Activated T-cell treated with anti-CD3 and anti-CD28 coated beads for 48 hours (primary cell): ENCODE measurements at places on chromosomes 1 and 21.

GRCh38 chr1:244865028-244865371, 657 bp upstream of the HNRNPU start:
- DNase-seq = no peak

GRCh38 chr1:167533851-167534300, 15.5 kb upstream of the CD247 start:
- DNase-seq = peak; percentile 49

- DNase-seq = no peak
Observed at GRCh38 chr1:41277371-41277975, 35.4 kb upstream of the SCMH1 start.

GRCh38 chr1:37811027-37811655, 3.1 kb upstream of the YRDC start:
- peak; percentile 60 for DNase-seq

DNA sequence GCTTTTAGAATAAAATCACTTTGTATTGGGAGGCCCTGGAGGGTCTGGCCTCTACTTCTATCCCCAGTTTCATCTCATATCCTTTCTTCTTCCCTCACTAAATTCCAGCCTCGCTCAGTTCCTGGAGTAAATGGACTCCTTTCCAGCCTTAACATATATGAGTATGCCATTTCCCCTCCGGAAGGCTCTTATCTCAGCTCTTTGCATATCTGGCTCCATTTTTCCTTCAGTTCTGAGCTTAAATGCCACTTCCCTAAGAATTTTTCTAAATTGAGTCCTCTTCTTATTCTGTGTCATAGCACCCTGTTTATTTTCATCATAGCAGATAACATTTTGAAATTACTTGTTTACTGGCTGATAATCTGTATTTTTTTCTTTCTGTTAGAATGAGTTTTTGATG, 20.2 kb upstream of the DUSP10 start:
- no peak for DNase-seq

DNA sequence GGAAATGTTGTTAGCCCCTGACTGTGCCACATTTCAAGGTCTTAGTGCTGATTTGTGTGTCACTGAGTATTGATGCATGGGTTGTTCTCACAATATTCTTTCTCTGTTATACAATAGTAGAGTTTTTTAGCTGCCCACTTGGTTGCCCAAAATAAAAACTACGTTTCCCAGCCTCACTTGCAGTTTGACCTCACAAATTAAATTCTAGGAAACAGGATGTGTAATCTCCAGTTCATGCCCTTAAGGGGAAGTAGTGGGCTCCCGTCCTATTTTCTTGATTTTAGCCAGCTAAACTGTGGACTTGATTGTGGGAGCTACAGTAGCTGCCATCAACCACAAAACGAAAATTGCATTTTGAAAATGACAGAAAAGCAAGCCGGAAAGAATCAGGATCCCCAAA, 27.3 kb upstream of the LAMC1 start:
- no peak for DNase-seq

DNA sequence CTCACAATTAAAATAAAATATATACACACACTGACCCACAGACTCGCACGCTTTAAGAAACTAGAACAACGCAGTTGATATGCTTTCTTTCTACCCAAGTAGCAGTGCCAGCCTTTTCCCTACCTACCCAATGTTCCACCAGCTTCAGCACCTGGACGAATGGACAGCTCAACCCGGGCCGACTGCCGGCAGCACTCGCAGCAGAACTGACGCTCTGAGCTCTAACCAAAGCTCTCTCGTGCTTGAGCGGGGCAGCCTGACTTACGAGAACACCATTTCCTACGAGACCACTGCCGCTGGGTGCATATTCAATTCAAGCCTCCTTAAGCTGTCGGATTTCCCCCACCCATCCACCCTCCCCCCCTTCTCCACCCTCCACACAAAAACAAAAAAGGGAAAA, 127.4 kb upstream of the DPYD start:
- peak; percentile 64 for DNase-seq

DNA sequence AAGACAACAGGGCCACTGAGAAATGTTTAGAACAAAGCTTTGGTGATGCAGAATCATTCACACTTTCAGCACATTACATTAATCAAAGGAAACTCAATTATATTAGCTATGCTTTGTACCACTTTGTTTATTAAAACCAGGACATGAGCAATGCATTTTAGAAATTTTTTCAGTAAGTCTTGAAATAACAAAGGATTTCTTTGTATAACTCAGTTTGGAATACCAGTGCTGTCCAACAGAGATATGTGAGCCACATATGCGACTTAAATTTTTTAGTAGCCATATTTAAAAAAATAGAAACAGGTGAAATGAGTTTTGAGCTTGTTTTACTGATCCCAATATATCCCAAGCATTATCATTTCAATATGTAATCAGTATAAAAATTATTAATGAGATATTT, 18.8 kb upstream of the F3 start:
- no peak for DNase-seq

- DNase-seq = no peak
Observed at GRCh38 chr1:188615321-188615720, 1786.6 kb downstream of the PLA2G4A start.

- no peak for DNase-seq
Observed at GRCh38 chr1:150021191-150021694, 10.7 kb upstream of the OTUD7B start.

DNA sequence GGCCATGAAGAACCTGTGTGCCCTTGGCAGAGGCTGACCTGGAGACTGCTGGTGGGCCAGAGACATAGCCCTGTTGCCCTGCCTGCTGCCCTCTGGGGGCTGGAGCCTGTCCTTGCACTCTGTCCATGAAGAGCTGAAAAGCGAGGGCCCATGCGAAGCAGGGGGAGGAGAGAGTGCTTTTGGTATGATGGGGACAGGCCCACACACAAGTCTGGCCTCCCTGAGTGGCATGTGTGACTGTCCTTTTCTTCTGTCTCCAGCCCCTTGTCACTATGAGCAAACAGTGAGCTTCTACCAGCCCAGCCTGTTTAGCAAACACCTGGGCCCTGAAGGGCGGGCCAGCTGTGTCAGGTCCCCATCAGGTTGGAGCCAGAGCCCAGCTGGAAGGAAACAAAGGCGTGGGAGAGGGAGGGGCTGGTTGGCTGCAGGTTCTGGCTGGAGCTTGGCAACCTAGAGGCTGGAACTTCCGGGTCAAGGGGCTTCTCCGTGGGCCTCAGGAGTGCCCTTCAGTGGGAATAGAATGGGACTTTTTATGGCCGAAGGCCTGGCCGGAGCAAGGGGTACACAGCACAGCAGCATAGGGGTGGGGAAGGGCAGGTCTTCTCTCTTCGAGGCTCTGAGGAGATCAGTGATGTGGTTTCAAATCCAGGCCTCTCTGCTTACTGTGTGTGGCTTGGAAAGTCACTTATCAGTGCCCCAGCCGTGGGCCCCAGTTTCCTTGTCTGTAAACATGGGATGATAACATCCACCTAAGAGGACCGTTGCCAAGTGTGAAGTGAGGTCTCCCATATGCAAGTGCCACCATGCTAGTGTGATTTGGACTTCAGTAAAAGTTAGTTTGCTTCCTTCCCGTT, 14.3 kb downstream of the QSOX1 start:
- DNase-seq = peak; percentile 27

DNA sequence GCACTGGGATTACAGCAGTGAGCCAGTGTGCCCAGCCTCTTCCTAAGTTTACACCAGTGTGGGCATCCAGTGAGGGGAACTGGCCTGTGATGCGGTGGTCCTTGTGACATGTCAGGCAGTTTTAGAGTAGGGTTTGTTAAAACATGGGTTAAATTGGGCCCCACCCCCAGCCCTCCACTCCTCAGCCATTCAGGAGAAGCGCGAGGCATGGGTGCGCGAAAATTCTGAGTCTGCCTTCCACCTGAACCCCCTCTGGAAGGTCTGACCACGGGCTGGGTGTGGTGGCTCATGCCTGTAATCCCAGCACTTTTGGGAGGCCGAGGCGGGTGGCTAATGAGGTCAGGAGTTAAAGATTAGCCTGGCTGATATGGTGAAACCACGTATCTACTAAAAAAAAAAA, 51.7 kb downstream of the SKI start:
- no peak for DNase-seq

DNA sequence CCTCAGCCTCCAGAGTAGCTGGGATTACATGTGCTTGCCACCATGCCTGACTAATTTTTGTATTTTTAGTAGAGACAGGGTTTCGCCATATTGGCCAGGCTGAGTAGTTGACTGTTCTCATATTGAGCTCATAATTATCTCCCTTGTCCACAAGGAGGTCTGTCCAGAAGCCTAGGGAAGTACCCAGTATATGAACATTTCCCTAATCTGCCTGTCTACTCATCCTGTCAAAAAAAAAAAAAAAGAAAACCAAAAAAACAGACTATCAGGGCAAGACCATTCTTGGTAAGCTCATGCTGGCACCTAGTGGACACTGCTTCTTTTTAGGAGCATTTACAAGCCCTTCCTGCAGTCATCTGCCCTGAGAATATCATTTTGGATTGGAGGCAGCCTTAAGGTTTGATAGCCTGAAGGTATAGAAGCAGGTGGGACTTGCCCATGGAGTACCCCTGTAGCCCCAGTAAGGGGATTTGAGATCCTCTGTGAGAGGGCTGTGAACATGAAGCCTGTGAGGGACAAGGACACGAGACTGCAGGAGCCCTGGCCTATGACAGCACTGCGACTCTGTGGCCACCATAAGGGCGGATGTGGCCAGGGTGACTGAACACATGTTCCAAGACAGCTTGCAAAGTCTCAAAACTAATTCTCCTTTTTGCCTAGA, 10.8 kb upstream of the DUSP12 start:
- DNase-seq = peak; percentile 42

DNA sequence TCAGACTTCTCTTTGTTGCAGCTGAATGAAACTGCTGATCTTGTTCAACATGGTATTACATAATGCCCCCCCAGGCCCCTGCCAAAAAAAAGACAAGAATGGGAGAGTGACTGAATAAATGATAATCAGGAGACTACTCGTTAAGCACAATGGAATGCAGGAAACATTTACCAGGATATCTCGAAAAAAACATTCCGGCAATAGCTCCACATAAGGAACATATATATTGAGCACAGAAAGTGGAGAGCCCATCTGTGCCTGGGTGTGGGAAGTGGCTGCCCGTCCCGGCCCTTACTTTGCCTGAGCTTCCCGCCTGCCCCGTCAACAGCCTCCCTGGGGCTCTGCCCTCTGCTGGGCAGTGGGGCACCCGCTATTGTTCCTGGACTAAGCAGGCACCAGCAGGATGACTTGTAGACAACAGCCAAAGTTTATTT, 13.3 kb downstream of the TRIM11 start:
- DNase-seq = no peak

- DNase-seq = no peak
Observed at GRCh38 chr1:13584876-13585611, 1.4 kb downstream of the PDPN start.

DNA sequence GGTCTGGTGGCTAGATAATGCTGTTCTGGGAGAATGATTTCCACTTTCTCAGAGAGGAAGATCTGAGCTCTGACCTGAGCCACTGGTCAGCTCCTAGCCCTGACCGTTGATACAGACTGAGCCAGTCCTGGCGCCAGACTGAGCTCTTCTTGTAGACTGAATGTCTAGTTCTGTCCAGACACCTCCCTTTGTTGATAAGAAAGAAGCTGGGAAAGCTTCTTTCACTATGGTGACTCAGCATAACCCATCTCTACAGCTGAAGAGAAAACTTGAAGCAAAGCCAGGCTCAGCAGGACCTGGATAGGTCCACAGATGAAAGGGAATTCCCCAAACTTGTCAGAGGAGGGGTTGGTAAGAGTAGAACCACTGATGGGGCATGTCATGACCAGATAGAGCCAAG, 9.9 kb upstream of the TRABD2B start:
- DNase-seq = no peak

DNA sequence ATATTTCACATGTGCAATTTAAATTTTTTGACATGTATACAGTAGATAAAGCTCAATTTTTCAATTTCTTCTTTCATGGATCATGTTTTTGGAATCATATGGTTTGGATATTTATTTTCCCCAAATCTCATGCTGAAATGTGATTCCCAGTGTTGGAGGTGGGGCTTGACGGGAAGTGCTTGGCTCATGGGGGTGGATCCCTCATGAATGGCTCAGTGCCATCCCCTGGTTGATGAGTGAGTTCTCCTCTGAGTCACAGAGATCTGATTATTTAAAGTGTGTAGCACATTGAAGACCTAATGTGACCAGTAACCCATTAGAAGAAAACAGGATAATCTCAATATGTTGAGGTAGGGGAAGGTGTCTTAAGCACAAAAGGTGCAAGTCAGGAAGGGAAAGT, 9.1 kb upstream of the IFI16 start:
- no peak for DNase-seq

DNA sequence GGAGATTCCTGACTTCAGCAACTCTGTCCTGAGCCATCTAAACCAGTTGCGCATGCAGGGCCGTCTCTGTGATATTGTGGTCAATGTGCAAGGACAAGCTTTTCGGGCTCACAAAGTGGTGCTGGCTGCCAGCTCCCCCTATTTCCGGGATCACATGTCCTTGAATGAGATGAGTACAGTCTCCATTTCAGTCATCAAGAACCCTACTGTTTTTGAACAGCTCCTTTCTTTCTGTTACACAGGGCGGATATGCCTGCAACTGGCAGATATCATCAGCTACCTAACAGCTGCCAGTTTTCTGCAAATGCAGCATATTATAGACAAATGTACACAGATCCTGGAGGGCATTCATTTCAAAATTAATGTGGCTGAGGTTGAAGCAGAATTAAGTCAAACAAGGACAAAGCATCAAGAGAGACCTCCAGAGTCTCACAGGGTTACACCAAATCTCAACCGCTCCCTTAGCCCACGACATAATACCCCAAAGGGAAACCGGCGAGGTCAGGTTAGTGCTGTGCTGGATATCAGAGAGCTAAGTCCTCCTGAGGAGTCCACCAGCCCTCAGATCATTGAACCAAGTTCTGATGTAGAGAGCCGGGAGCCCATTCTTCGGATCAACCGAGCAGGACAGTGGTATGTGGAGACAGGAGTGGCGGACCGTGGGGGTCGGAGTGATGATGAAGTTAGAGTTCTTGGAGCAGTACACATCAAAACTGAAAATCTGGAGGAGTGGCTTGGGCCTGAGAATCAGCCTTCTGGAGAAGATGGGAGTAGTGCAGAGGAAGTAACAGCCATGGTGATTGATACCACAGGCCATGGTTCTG, 2.3 kb downstream of the ZBTB37 start:
- no peak for DNase-seq

DNA sequence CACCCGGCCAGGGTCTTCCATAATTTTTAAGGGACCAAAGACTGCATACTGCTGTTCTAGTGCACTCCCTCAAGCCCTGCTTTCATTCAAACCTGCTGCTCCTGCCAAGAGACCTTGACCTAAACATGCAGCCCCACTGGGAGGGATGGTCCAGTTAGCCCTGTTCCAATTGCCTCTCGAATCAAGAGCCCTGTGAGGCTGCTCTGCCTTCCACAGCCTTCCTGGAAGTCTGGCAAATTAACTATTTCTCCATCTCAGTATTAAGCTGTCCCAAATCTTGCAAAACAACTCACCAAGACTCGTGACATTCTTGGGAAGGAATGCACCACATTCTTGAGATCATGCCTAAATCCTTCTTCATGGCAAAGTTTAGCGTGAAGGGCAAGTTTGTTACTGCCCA, 231.3 kb downstream of the C1orf94 start:
- DNase-seq = no peak
